ENCODE measurements at places on chromosomes 4 and X.

GRCh38 chr4:153153339-153153871 lies 50.8 kb upstream of the TRIM2 start:
- no peak for DNase-seq

- no peak for DNase-seq
Observed at GRCh38 chr4:94911106-94911505, 153.4 kb downstream of the BMPR1B start.

- DNase-seq, result no peak
Observed at GRCh38 chr4:68167706-68168105, 38.0 kb upstream of the TMPRSS11F start.

DNA sequence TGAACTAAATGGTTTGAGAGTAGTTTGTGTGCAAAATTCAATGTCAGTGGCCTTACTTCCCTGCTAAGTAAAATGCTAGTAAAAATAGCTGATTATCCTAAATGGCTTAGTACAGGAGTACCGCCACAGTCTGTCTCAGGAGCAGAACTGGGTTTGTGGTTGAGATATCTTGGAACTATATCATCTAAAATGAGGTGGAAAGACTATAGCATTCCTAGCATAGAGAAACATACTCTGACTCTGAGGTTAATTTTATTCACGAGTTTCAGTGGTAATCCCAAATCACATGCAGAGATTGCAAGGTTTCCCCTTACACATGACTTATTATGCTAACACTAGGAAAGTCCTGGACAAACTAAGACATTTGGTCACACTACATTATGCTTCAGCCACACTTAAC lies 70.4 kb downstream of the OR13H1 start:
- DNase-seq, result no peak

DNA sequence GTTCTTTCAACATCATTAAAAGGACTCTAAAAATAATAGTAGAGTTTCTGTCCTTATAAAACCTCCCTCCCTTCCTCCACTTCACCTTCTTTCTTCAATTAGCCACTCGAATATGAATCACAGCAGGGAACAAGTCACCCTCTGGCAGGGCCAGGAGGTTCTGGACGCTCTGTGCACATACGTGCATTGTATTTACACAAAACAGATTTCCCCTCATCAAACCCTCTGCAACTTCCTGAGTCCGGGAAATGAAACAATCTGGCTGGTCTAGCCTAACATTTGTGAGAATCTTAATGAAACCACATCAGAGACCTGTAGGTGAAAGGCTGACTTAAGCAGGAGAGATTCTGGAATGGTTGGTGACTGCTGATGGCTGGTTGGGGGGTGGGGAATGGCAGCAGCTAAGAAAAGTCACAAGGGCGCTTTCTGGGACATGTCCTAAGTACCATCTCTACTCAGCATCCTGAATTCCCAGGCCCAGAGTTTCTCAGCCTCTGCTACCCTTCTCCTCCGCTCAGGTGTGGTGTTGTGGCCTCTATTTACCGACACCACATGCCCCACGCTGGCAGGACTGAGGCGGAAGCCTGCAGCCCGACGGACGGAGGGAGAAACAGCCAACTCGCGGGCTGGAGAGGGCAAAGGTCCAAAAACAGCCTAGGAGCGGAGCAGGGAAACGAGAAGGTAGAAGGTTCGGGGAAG lies 1.0 kb downstream of the ZDHHC9 start:
- peak; percentile 49 for DNase-seq

DNA sequence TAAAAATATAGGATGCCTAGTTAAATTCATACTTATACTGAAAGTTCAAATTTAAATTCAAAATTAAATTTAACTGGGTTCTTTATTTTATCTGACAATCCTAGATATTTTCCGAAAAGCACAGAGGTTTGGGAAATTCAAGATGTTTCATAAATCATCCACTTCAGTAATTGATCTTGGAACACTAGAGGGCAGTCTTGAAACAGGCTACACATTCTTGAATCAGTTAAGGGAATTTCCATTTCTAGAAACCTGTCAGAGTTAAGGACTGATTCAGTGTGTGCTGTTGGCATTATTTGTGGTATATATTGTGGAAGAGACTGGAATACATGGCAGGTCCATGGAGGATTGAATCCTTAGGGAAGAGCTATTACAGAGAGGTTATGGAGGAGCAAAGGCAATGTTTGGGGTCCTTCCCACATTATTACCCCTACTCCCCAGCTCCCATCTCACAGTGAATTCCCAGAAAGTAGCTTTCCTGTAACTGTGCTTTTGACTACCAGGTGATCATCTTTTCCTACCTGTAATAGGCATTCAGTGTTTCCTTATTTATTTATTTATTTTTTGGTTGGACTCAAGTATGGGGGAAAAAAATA lies 92.9 kb downstream of the EGF start:
- peak; percentile 87 for DNase-seq

GRCh38 chr4:76898385-76898692 lies 395 bp upstream of the SOWAHB start:
- no peak for DNase-seq

GRCh38 chr4:181863856-181864255 lies 379.3 kb upstream of the TENM3 start:
- no peak for DNase-seq

- no peak for DNase-seq
Observed at GRCh38 chr4:172654457-172654856, 514.2 kb upstream of the GALNT7 start.

- DNase-seq, result no peak
Observed at GRCh38 chr4:114093221-114093715, 113.8 kb upstream of the ARSJ start.

- DNase-seq, result peak; percentile 22
Observed at GRCh38 chrX:20218836-20219505, 47.7 kb downstream of the RPS6KA3 start.

- DNase-seq, result no peak
Observed at GRCh38 chr4:5357870-5358269, 306.6 kb downstream of the STK32B start.

GRCh38 chrX:150475461-150475860 lies 93.0 kb upstream of the MTM1 start:
- DNase-seq, result no peak

GRCh38 chr4:39908284-39908683 lies 69.4 kb downstream of the PDS5A start:
- peak; percentile 5 for DNase-seq
